Lower lobe of right lung (tissue), 2 donors: ENCODE measurements at places on chromosomes 4 and X. TPM values are rescaled to one million over a fixed set of nuclear protein-coding genes. Genes with fewer than 3 reads are reported as not detected.

DNA sequence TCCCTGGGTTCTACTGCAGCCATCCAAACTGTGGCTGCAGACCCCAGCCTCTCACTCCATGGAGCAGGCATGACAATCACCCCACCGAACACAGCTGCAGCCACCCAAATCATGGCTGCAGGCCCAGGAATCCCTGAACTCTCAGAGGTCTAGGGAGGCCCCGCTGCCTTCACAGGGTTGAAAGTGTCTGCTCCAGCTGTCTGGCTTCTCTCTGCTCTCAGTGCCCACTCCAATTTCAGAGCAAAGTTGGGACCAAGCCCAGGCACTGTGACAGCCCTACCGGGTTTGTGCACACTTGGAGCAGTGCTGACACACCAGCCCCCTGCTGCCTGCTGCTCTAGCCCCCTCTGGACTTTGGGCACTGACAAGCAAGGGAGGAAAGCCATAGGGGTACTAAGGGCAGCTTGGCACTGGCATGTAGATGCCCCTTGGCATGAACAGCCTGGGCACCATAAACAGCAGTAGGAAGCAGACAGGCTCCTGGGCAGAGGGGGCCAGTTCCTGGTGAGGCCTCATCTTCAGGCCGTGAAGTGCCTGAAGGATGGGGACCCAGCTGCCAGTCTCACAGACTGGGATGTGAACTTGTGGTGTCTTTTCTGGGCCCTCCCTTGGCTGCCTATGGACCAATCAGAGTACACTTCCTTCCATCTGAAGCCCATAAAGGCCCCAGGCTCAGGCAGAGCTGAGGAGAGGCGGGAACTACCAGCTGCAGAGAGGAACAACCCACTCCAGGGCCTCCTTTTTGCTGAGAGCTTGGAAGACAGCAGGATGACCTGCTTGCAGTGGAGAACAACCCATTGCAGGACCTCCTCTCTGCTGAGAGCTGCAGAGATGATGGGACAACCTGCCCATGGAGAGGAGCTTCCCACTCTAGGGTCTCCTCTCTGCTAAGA, 68.8 kb downstream of the TECRL start:
- no peak for DNase-seq
- H3K27me3 ChIP-seq = no peaks in the 10 kb centered on the region
- no peaks in the 10 kb centered on the region for H3K4me1 ChIP-seq
- H3K36me3 ChIP-seq = no peaks in the 10 kb centered on the region

SATL1 gene
- total RNA-seq = not detected

ZBTB33 gene
- total RNA-seq = 21.4 TPM

PDCL2 gene
- not detected for total RNA-seq

RAB39B gene
- total RNA-seq = 0.95 TPM
